CD4-positive, alpha-beta T cell treated with Interleukin-21 for 1 hour (primary cell): ENCODE measurements at places on chromosomes 3 and 15.
A peak's percentile ranks its signal among the peaks of the same experiment; 100 is the strongest.

GRCh38 chr3:140185375-140185774 is 250.4 kb downstream of the CLSTN2 start:
- no peak for DNase-seq

DNA sequence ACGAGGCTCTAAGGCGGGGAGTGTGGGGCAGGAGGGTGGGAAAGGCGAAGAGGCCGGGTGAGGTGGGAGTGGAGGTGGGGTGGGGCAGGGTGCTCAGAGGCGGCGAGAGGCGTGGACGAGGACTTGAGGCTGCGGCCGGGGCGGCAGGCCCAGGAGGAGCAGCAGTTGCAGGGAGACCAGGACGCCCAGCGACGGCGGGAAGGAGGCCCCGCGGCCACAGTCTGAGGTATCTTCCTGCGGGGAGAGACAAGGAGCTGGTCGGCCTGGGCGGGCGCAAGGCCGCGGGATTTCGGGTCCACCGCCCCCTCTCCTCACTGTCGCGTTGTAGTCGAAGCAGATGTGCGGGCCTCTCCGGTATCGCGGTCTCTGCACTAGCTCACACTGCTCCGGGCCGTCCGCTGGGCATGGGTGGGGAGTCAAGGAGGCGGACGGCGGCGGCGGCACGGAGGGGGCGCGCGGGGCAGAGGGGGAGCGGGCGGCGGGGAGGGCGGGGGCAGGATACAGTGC is 5.3 kb upstream of the TMEM115 start:
- DNase-seq: no peak

DNA sequence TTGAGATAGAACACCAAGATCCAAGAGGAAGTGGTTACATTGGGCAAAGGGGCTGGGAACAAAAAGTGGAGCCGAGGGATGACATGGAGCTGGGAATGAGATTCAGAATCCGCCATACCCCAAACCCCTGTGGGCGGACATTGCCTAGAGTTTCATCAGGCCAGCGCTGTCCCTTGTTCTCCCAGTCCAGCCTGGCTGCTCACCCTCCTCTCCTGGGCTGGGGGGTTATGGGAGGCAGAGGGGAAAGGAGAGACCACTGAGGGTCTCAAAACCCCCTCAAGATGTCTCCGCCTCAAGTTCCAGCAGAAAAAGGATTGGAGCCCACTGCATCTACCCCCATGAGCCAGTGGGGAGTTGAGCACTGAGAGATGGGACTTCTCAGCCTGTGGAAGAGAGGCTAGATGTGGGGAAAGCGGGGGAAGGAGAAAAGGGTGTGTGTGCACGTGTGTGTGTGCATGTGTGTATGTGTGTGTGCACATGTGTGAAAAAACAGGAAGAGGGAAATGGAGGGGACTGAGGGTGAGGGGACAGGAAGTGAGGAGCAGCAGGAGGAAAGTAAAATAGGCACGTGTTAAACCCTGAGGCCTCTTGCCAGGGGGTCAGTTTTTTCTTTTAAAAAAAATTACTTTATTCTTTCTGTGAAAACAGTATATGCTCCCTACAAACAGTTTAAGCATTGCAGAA is 14.3 kb downstream of the GRM2 start:
- DNase-seq: no peak

DNA sequence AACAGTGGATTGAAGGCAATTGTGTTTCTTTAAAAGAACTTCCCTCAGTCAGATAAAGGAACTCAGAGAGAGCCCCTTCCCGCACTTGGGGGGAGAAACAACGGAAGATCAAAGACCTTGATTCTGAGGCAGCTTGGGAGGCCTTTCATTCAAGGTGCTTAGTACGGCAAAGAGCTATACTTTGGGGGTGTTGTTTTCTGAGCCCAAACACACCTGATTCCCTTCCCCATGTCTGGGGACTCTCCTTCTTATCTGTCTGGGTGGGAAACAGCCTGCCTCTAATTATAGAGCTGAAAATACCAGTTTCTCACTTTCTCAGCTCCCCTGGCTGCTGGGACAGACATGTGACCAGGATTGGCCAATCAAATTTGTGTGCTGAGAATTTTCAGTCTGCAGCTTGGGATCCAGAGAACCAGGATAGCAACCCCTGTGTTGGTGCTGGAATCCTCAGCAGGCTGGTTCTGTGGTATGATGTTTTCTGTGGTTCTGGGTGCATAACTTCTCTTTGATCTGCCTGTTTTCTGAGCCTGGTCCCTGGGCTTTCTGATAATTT is 19.4 kb upstream of the IQCF6 start:
- no peak for DNase-seq

DNA sequence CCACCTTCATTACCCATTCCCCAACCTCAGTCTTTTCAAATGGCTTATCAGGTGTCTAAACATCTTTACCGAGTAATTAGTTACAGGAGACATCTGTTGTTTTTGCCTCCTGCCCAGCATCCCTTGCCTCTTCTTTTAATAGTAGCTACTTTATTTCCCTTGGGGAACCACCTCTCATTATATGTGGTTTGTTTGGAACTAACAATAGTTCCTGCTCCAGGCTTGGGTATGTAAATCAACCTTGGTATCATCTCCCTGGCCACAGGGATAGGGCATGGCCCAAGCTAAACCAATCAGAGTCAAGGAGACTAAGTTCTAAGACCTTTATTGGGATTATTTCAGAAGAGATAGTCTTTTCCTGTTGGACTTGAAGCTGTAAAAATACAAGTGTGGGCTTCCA is 76.6 kb downstream of the ETV5 start:
- no peak for DNase-seq

DNA sequence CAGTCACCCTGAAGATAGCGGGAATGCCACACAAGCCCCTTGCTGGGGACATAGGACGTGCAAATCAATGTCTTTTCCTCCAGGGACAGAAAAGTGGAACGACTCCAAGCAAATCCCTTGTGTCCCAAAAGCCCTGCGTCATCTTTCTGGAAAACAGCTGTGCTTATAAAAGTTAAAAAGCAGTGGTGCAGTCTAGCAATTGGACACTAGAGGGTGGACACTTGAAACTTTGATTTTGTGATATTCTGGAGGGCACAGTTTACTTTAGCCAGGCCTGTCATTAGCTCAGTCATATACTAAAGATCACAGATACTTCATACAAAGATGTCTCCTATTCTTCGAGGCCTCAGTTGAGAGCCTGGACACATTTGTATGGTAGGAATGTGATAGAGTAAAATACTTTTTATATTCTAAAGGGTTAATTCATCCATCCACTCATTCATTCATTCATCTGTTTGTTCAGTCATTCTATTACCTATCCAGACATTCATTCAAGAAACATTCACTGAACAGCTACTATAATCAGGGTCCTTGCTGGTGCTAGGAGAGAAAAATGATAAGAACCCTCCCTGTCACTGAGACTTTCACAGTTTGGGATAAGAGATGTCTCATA is 63.8 kb upstream of the ANKRD34C start:
- no peak for DNase-seq

DNA sequence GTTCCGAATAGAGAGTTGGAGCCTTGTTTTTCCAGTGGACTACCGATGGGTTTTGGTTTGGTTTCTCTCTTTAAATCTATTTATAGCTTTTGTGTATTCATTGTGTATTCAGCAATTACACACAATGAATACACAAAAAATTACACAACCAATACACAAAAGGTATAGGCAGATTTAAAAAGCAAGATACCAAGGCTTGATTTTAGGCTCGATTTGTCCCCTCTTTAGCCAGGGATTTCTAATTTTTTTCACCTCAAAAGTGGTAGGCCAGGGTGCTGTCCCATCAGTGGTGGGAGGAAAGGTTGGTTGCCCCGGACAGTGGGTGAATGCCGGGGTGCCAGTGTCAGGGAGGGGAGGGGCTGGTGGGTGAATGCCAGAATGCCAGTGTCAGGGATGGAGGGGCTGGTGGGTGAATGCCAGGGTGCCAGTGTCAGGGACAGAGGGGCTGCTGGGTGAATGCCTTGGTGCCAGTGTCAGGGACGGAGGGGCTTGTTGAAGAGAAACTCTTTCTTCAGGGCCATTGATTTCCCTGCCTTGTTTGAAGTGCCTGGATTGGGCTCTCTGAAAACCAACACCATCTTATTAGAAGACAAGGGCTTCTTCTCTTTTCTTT is 186.2 kb downstream of the GOLGA6L6 start:
- no peak for DNase-seq

DNA sequence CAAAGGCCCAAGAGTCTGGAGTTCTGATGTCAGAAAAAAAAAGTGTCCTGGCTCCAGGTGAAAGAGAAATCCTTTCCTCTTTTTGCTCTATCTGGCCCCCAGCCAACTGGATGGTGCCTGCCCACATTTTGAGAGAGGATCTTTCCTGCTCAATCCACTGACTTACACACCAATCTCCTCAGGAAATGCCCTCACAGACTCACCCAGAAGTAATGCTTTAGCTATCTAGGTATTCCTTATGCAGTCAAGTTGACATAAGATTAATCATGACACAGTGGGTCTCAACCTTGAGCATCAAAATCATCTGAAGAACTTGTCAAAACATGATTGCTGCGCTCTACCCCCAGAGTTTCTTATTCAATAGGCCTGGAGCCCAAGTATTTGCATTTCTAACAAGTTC is 31.2 kb downstream of the STRIT1 start:
- no peak for DNase-seq

GRCh38 chr3:98739266-98739665 is 23.9 kb upstream of the ST3GAL6 start:
- DNase-seq: no peak

GRCh38 chr3:58021962-58022361 is 13.7 kb downstream of the FLNB start:
- DNase-seq: no peak

DNA sequence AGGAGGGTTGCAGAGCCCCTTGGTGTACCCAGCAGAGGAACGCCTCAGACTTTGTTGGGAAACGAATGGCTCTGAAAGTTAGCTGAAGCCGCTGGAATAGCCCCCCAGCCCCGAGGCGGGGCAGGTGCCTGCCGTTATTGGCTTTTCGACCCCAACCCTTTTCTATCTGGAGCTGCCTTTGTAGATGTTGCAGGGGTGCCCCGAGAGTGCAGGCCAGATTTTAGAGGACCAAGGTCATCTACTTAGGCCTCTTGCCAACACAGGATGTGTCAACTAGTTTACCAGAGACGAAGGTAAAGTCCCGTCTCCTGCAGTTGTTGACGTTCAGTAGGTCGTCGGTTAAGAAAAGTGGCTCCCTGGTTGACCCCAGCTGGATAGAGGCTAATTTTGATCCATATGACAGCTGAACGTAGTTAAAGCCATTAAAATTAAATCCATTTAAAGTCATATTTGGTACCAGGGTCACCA is 579 bp upstream of the UBE3A start:
- no peak for DNase-seq

DNA sequence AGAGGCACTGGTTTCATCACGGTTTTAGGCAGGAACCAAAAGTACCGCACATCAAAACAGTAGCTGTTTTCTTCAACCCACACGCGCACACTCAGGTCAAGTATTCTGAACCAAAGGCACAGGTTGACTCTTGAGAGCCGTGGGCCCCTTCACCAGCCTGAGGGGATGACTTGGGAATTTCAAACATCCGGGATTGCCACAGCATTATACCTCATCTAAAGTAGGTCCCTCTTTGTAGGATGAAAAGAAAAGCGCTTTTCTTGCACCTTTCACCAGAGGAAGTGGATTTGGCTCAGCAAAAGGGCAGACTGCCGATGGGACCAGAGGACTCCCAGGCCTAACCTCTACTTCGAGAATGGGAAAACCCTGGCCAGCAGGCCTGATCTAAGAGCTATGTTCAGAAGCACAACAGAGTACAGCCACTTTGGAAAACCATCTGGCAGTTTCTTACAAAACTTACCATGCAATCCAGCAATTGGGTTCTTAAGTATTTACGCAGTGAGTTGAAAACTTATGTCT is 88.2 kb upstream of the PROK2 start:
- no peak for DNase-seq

- DNase-seq: no peak
Measured at GRCh38 chr3:150483226-150483625, 63.1 kb downstream of the SERP1 start.

GRCh38 chr15:69128667-69129311 is 31.6 kb upstream of the GLCE start:
- DNase-seq: no peak

GRCh38 chr3:183281126-183281797 is 28.2 kb downstream of the B3GNT5 start:
- no peak for DNase-seq

DNA sequence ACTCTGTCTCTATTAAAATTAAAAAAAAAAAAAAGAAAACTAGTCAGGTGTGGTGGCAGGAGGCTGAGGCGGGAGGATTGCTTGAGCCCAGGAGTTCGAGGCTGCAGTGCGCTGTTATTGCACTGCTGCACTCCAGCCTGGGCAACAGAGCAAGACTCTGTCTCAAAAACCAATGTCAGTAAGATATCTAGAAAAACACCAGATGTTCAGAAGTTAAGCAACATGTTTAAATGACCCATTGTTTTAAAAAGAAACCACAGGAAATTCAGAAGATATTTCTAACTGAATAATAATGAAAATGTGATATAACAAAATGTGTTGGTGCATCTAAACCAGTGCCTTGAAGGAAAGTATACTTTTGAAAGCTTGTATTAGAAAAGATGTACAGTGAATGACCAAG is 203.4 kb upstream of the CGNL1 start:
- DNase-seq: no peak

DNA sequence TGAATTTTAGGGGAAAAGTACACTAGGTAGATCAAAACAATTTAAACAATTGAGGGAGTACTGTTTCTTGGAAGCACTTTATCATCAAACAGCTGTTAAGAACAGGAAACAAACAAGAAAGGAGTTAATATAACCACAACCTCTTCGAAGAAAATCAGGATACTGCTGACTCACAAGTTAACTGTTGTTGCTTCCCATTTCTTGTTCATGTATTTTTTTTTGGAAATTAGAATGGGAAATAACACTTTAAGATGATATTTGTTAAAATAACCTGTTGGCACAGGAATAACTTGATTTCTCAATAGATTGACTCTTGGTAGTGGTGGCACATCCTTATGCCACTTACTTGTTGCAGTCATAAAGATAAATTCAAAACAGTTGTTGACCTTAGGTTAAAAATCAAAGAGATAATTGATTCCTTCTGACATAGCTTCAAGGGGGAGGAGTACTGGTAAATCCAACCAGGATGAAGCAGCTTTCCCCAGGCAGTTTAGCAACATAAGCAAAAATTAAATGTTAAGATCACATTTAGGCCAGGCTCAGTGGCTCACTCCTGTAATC is 3.3 kb downstream of the BNIP2 start:
- DNase-seq: no peak

DNA sequence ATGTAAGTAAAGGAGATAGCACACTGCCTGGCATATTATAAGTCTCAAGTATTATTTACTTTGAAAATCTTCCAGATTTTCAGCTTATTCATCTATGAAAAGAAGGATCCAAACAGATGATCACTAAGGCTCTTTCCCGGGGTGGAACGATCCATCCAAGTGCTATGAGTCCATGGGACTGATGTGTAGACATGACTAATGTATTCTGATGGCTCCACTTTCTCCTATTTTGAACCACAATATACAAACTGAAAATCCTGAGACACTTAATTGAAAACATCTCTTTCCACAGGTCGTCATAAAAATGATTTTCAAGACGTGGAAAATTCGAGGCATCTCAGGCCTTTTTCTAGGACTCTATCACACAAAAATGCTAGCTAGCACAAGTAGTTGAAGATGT is 33.4 kb upstream of the CHRM5 start:
- DNase-seq: no peak

- DNase-seq: peak; percentile 7
Measured at GRCh38 chr3:29153811-29154210, 127.1 kb upstream of the RBMS3 start.
